ENCODE measurements at places on chromosomes 16 and 17. TPM values are rescaled to one million over a fixed set of nuclear protein-coding genes. Genes with fewer than 3 reads are reported as not detected.

TP53TG3 gene
- total RNA-seq: not detected

TBC1D26 gene
- total RNA-seq: not detected

ZG16 gene
- total RNA-seq: not detected

ADAMTS18 gene
- not detected for total RNA-seq

MILR1 gene
- 5.0 TPM for total RNA-seq

- DNase-seq: no peak
Measured at GRCh38 chr17:3914312-3914670, 2.0 kb downstream of the P2RX1 start.

DNA sequence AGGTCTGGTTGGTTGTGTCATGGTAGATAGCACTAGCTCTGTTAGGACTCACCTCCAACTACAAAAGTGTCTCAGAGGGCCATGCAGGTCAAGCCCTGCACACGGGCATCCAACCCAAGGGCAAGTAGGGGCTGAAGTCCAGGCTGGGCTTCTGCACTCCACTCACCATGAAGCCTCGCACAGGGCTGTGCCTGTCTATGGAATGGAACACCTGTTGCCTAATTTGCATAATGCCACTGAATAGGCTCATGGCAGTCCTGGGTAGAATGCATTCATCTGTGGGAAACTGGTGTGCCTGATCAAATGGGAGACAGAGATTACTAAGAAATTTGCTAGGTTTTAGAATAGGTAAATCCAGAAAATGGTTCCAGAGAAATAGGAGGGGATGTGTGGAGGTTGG is 8.0 kb upstream of the AKAP1 start:
- DNase-seq: no peak

GRCh38 chr17:6134721-6135120 is 64.5 kb downstream of the WSCD1 start:
- DNase-seq: no peak

GRCh38 chr16:1109648-1110047 is 13.6 kb upstream of the C1QTNF8 start:
- no peak for DNase-seq

- DNase-seq: no peak
Measured at GRCh38 chr16:54210452-54211125, 76.0 kb downstream of the IRX3 start.

DNA sequence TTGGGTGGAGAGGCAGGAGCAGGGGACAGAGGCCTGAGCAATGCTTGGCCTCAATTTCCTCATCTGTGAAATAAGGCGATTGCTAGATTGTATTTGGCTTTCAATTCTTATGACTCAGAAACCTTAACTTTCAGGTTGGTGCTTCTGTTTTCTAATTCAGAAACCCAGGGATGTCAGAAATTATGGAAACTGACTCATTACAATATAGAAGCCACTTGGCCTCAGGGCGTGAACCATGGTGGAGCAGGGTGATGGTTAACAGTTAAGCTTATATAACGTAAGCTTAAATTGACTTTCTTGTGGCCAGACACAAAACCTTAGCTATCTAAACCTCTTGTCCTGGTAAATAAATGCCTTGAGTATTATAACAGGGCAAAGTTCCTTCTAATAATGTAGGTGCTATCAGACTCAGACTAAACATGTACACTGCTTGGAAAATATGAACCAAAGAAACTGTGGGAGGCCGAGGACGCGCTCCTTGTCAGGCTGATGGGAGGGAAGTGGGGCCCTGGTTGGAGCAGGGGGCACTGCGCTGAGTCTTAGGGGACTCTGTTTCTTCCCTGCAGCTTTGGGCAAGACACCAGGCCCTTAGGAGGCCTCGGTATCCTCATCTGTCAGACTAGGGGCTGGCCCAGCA is 17.1 kb upstream of the SREBF1 start:
- no peak for DNase-seq

GRCh38 chr16:51402785-51403184 is 251.7 kb upstream of the SALL1 start:
- DNase-seq: no peak

- no peak for DNase-seq
Measured at GRCh38 chr16:31513884-31514283, 5.7 kb upstream of the RUSF1 start.

- DNase-seq: no peak
Measured at GRCh38 chr16:15857724-15858560, 1.1 kb upstream of the MYH11 start.

DNA sequence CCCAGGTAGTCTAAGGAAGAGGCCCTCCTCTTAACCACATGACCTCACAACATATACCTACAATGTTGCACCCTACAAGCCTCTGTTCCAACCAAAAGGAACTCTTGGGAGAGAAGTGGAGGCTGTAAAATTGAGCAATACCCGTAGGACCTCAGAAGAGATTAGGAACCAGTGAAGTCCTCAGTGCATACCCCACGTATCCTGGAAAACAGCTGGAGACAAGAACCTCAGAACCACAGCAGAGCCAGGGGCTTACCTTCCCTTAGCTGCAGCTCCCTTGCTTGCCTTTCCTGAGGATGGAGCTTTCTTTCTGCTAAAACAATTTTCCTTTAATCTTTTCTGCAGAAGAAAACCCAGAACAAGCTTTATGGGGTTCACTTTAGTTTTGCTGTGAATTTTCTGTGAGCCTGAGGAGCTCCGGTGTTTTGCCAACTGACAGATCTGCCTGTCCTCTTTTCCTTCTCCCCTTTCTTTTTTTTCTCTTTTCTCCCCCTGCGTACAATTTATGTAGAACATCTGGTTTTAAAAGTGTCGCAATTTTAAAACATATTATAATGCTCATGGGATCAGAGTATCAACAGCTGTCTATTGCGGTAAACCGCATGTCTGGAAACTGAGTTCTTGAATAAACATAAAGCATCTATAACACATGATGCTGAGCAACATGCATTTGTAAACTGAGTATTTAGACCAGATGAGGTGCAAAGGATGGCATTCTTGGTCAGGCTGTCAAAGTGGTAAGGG is 226.4 kb upstream of the MAF start:
- no peak for DNase-seq

GRCh38 chr17:60355663-60356594 is 36.0 kb downstream of the USP32 start:
- no peak for DNase-seq

GRCh38 chr16:27816561-27816960 is 247.0 kb downstream of the GSG1L start:
- no peak for DNase-seq

All from natural killer cell treated with Interleukin-12 subunit alpha and Interleukin-12 subunit beta and Interleukin-15 and Interleukin-18, amount 100 ng/mL, for 72 hours (primary cell).